ENCODE measurements at places on chromosomes 11 and 22.

DNA sequence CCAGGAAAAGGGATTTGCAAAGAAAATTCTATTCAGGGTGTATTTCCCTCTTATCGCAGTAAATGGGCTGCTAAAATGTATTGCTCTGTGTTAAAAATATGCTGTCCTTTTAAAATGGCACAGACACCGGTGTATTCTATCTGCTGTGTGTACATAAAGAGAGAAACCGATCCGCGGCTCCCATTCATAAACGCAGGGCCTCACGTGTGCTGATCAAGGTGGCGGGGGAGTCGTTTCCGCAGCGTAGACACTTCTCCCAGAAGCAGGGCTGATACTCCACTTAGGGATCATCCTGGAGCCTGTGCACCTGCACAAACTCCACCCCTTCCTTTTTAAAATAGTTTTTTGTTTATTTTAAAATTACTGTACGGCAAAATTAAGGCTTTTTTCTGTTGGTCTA lies 26.1 kb upstream of the IGSF9B start:
- DNase-seq = no peak

DNA sequence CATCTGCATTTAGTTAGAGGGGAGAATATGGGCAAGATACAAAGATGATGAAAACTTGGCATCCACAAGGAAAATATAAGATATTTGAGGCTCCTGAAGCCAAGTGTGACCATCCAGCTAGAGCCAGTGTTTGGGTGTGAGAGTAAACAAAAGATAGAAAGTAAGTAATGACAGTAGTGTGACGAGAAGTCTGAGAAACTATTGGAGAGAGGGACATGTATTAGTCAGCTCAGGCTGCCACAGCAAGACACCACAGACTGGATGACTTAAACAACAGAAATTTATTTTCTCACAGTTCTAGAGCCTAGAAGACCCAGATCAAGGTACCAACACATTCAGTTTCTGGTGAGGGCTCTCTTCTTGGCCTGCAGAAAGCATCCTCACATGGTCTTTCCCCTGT lies 6.4 kb upstream of the CCKBR start:
- DNase-seq = no peak

GRCh38 chr11:95108671-95109551 lies 19.3 kb downstream of the ENDOD1 start:
- DNase-seq = no peak

DNA sequence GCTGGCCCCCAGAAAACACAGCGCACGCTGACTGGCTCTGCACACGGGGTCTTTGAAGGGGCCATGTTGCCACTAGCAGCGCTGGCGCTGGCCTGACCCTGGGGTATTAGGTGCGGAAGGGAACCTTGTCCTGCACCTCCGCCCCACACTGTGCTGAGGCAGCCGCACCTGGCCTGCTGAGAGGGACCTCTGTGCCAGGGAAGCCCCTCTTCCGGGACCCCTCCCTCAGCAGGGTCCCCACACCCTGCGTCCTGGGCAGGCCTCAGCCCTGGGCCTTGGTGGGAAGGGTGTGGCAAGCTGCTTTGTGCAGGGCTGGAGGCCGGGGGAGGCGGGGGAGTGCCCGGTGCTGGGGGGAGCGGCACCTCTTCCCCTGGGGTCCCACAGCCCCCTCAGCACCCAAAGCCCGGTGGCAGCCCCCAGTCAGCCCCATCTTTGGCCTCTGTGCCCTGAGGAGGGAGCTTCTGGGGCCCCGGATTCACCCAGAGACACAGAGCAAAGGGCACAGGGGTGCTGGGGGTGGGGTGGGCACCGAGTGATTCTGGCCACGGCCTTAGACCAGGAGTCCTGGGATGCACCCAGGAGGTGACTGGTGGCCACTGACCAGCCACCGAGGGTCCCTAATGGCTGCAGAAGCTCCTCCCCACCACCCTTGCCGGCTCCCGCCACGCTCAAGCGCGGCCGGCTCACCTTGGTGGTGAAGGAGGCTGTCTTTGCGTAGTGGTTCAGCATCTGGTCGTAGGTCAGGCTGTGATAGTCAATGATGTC lies 11.4 kb downstream of the TTLL8 start:
- no peak for DNase-seq

- no peak for DNase-seq
Observed at GRCh38 chr11:88531831-88532230, 194.3 kb upstream of the CTSC start.

- DNase-seq = peak; percentile 59
Observed at GRCh38 chr11:267491-267994, 10.7 kb upstream of the NLRP6 start.

GRCh38 chr11:119481021-119481666 lies 58.2 kb upstream of the THY1 start:
- DNase-seq = peak; percentile 56

- peak; percentile 29 for DNase-seq
Observed at GRCh38 chr11:58513747-58514367, 6.0 kb upstream of the OR5B21 start.

- no peak for DNase-seq
Observed at GRCh38 chr11:44505581-44506054, 59.8 kb upstream of the CD82 start.

DNA sequence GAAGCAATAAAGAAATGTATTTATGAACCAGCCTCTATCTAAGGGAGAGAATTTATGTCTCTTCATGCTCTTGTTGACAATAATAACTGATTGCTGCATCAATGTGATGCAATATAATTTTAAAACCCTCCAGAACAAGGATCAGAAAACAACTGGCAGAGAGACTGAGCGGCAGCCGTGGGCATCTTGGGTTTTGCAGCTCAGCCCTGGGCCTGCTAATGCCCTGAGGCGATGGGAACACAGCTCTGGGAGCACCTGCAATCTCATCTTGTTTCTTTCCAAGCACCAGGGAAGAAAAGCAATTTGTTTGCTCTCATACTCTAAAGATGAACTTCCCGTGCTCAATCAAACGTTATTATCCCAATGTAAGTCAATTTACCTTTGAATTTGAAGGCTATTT lies 245.7 kb downstream of the ST3GAL4 start:
- no peak for DNase-seq

- no peak for DNase-seq
Observed at GRCh38 chr22:41816241-41816640, 15.8 kb downstream of the CCDC134 start.

- DNase-seq = peak; percentile 44
Observed at GRCh38 chr11:94602430-94603372, 35.5 kb downstream of the PIWIL4 start.

DNA sequence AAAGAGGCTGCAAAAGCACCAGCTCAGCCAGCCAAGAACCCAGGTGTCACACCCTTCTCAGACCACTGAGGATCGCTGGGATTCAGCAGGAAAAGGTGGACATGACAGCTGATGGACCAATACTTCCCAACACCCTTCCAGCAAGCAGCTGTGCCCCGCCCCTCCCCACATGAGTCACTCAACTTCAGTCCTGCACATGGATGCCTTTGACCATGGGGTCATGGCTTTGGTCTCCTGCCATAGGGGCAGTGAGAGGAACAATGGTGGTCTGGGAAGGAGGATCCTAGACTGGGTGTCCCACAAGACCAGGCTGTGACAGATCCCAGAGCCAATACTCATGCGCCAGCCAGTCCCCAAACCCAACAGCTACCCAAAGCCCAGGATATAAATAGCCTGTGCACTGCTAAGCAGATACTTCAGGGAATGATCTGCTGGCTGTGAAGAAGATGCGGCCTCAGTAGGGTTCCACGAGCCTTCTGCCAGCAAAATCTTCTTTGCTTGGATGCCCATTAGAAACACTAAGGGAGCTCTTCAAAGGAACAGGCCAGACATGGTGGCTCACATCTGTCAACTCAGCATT lies 5.5 kb upstream of the RGL4 start:
- no peak for DNase-seq

GRCh38 chr11:88521399-88521798 lies 183.9 kb upstream of the CTSC start:
- DNase-seq = no peak

DNA sequence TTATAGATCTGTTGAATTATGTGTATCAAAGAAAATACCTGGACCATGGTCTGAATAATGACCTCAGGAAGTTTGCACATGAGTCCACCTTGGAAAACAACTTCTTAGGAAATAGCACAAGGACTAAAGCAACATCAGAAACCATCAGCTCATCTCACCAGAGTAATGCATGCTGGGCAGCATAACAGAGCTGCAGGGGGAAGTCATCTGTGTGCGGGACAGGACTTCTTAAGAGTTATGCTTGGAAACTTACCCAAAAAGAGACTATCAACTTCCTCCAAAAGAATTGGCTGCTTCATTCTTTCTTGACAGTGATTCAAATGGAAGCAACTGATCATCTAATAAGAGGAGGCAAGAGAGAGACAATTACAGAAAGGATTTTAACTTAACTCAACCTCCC lies 2.5 kb downstream of the OR56B4 start:
- no peak for DNase-seq

DNA sequence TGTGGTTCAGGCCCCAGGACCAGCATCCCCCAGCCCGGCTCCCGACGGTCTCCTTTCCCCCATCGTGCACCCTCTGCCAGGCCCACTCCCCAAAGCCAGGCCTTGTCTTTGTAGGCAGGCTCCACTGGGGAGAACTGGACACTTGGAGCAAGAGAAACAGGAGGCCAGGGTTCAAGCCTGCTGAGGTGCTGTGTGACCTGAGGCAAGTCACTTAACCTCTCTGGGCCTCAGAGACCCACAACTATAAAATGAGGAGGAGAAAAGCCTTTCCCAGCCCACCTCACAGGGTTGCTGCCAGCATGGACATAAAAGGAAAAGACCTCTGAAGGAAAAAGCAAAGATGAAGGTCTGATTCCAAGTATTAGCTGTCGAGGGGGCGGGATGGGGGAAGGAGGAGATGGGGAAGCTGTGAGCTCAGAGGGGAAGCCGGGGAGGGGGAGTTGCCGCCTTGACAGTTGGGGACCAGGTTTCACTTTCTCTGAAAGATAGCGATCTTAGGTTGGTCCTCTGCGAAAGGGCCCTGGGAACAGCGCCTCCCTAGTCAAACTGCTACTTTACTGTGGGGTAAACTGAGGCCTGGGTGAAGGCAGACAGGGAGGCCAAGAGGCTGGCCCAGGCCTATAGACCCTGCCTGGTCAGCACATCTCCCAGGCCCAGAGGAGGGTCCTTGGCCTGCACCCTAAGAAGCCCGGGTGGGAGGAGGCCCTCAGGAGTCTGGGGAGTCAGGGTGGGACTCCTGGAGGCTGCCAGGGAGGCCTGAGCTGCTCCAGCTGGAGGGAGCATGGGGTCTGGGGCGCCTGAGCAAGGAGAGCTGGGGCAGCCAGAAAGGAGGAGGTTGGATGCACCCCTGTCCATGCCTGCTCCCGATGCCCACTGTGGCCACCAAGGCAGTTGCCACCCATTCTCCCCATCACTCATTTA lies 991 bp upstream of the OSM start:
- DNase-seq = peak; percentile 71

GRCh38 chr22:29701155-29701999 lies 18.4 kb upstream of the CABP7 start:
- DNase-seq = peak; percentile 52

GRCh38 chr11:7348432-7349304 lies 97.0 kb downstream of the SYT9 start:
- DNase-seq = no peak

GRCh38 chr11:114673661-114674060 lies 4.7 kb upstream of the NXPE2 start:
- DNase-seq = no peak

- DNase-seq = no peak
Observed at GRCh38 chr22:34885852-34886251, 180.1 kb upstream of the ISX start.

DNA sequence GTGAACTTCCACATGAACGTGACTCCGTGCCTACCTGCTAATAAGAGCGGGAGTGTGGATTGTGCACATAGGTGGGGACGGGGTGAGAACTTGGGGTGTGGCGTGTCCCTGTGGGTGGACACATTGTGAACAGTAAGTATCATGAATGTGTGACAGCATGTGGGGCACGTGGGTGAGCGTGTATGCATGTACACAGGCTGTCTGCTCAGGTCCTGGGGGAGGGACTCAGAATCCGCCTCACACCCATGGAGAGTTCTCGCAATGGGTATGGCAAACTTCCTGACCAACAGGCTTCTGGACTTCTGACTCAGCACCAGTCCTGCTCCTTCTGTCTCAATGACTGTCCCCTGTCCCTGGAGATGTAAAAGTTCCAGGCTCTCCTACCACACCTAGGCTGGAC lies 222.9 kb downstream of the ST3GAL4 start:
- no peak for DNase-seq

- DNase-seq = no peak
Observed at GRCh38 chr22:33002035-33002434, 56.1 kb downstream of the SYN3 start.

DNA sequence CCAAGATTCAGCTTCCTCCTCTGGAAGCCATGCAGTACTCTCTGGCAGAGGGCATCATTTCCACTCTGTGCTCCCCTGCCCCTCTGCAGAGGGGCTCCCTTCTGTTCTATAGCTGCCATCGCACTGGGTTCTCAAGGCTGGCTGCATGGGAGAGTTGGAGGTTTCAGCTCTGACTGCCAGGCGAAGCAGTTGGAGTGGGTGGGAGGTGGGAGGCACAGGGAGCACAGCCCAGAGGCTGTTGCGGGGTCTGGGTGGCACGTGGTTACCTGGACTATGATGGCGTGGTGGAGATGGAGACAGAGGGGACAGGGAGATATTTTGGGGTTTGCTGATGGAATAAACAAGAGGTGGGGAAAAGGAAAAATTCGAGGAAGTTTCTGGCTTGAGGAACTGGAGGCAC lies 4.8 kb downstream of the PMM1 start:
- DNase-seq = no peak

DNA sequence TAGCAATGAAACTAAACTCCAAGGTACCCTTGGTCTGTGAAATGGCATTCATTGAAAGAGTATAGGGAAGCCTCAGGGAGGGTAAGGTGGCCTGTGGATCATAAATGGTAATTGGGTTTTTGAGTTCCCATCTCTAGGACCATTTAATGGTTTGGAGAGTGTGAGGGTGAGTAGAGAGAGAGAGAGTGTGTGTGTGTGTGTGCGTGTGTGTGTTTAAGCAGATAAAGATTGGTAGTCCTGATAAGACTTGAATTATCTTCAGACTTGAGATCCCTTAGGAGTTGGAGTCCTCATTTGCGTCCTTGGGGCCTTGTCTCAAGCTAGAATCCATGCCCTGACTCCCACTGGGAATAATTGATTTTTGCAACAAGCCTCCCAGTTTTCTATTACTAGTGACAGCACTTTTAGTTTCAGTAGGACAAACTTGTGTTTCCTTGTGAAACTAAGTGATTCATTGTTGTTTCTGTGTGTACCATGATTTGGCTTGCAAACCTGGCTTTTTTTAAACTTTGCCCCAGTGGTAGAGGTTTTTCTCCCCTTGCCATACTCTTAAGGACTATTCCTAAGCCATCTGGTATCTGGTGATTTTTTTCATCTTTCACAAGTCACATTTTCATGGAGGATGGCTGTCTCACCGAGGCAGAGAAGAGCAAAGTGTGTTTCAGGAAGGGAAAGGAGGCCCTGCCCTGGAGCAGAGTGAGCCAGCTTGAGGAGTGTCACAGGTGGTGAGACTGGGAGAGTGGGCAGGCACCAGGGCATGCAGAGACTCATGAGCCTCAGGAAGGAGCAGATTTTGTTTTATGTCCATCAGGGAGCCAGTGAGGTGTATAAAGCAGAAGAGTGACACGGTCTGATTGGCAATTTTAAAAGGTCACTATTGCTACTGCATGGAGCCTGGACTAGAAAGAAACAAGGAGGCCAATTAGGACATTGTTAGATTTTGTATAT lies 26.7 kb downstream of the ALKBH3 start:
- no peak for DNase-seq

GRCh38 chr22:47787501-47788227 lies 1025.2 kb downstream of the TBC1D22A start:
- no peak for DNase-seq

GRCh38 chr11:31764766-31765165 lies 46.4 kb downstream of the PAX6 start:
- DNase-seq = no peak

All from CD4-positive, alpha-beta T cell treated with Interleukin-10 for 1 hour (primary cell).